ENCODE measurements at places on chromosomes 13 and 19.

GRCh38 chr13:23703246-23703860 is 133.1 kb downstream of the TNFRSF19 start:
- no peak for DNase-seq

GRCh38 chr13:98083507-98083906 is 59.4 kb upstream of the FARP1 start:
- no peak for DNase-seq

DNA sequence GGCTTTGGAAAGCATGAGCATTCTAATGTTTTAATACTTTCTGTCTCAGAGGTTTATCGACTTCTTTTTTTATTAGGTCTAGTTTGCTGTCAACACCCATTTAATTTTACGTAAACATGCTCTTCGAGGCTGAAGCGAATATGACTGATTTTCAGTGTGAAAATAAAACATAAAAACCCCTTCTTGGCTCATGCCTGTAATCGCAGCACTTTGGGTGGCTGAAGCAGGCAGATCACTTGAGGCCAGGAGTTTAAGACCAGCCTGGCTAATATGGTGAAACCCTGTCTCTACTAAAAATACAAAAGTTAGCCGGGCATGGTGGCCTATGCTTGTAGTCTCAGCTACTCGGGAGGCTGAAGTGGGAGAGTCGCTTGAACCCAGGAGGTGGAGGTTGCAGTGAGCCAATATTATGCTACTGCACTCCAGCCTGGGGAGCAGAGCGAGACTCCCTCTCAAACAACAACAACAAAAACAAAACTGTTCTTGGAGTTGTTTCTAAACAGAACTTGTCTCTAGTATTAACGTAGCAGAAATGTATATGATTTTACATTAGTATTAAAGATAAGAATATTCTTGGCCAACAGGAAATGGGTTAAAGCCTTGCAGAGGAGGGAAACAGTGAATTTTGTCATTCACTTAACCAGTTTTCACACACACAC is 7.1 kb upstream of the IGFL3 start:
- DNase-seq = no peak

DNA sequence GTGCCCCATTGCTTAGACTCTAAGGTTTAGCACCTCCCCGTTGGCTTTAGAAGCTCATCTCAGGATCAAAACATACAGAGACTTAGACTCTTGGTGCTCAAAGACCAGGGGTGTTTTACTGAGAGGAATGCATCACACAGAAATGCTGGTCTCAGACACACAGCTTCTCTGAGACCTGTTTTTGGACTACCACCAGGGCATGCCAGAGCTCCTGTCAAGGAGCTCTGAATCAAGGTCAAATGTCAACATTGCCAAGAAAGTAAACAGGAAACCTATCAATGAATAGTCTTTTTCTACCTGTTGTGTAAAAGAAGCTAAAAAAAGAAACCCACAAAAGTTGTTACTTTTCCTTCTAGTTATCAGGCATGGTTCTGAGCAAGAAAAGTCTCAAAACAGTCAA is 149.2 kb downstream of the COL4A1 start:
- DNase-seq = no peak

GRCh38 chr19:58558623-58559274 is 338 bp upstream of the UBE2M start:
- DNase-seq = peak; percentile 100

DNA sequence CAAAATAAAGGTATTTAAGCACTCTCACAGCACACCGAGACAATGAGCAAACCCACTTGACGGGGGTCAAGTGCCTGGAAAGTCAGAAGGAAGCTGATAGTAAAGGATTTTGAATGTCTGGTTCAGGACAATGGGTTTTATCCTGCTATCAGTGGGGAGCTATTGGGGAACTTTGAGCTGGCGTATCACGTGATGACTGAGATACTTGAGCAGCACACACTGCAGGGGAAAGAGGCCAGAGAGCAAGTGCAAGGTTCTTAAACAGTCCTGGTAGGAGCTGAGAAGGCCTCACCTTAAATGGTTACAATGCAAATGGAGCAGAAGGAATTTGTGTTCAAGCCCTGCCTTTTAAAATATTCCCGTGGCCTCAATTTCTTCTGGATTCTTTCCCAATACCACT is 225.3 kb downstream of the LACC1 start:
- no peak for DNase-seq

DNA sequence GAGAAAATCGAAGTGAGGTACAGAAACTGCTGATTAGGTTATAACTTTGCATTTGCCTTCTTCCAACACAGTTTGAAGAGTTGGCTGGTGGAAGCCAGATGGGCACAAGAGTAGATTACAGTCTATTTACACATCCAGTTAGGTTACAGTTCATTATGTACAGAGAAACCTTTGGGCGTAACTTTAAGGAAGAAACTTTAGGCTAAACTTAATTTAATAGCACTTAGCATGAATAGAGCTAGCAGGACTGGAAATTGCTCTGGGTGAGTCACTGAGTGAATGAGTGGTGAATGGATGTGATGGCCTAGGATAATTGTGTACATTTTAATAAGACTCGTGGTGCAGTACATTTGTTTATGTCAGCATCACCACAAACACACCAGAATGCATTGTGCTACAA is 62.9 kb upstream of the KLHL1 start:
- DNase-seq = no peak

DNA sequence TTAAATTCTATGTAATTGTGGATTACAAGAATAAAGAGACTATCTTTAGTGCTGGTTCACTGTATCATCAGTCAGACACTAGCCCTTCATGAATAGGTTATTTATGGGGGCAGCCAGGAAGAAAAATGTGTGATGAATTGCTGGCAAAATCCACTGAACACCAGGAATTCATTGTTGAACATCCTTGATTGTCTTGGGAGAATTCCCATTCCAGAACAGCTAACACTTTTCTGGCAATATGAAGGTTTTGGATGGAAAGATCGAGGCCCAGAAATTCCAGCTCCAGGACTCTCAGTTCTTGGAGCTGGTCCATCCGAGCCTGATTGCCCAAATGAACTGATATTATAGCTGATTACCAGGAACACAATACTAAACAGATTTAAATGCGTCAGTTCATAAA is 11.5 kb upstream of the SPART start:
- DNase-seq = no peak

DNA sequence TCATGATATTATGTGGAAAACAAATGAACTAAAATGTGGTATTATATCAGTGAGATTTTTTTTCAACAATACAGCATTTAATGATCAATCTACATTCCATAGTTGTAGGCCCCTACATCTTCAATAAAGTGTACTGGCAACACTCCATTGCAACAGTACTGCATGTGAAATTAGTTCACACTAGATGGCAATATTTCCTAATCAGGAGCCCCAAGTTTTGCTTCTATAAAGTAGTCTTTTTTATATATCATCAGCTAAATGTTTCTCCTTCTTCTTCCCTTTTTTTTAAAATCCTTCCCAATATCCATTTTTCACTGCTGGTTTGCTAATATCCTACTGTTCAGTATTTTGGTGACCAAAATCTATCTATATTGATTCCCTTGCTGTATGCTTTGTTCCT is 528.3 kb upstream of the ATXN8OS start:
- DNase-seq = no peak

- no peak for DNase-seq
These were observed 414.2 kb downstream of the MYO16 start for GRCh38 chr13:109043636-109044035.

- no peak for DNase-seq
These were observed 85.5 kb downstream of the ELF1 start for GRCh38 chr13:40933508-40934204.

DNA sequence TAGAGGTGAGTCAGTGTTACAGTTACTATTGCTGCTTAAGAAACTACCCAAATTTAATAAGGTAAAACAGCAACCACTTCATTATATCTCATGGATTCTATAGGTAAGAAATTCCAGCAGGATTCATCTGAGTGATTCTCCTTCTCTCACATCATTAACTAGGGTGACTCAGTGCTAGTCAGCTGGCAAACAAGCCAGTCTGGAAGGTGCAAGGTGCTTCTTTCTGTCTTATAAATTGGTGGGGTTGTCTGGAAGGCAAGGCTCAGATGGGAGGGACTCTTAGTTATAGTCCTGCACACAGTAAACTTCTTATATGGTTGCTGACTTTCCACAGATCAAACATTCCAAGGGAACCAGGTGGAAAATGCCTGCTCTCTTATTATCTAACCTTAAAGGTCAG is 484.5 kb downstream of the GPC5 start:
- no peak for DNase-seq

DNA sequence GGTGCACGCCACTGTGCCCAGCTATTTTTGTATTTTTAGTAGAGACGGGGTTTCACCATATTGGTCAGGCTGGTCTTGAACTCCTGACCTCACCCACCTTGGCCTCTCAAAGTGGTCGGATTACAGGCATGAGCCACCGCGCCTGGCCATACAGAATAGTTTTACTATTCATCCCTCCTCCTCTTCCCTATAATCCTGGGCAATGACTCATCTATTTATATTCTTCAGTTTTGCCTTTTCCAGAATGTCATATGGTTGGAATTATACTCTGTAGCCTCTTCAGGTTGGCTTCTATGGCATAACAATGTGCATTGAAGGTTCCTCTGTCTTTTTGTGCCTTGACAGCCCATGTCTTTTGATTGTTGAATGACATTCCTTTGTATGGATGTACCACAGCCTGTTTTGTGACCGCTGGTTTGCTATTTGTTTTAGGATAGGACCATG is 22.2 kb upstream of the LRP3 start:
- no peak for DNase-seq

DNA sequence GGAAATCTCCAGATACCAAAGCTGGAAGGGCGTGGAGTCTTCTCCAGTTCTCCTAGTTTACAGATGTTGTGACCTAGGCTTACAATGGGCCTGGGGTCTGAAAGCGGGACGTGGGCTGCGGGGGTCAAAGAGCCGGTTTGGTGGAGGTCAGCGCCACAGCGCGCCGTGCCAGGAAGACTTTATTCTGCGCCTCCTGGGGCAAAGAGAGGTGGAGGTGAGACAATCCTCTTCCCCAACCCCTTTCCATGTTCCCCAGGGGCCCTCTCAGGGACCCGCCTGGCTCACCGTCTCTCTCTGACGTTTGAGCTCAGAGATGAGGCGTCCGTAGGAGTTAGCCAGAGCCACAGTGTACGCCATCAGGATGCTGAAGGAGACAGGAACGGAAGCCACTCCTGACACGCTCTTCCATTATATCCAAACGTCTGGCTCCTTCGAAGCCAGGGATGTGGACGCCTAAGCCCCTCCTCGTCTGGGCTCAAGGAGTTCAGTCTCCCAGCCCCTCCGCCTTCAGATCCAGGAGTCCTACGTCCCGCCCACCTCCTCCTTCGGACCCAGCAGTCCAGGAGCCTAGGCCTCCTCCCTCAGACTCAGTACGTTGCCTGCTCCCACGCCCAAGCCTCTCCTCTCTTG is 776 bp upstream of the LENG1 start:
- DNase-seq = no peak

GRCh38 chr19:11191273-11191755 is 6.0 kb downstream of the KANK2 start:
- DNase-seq = no peak

DNA sequence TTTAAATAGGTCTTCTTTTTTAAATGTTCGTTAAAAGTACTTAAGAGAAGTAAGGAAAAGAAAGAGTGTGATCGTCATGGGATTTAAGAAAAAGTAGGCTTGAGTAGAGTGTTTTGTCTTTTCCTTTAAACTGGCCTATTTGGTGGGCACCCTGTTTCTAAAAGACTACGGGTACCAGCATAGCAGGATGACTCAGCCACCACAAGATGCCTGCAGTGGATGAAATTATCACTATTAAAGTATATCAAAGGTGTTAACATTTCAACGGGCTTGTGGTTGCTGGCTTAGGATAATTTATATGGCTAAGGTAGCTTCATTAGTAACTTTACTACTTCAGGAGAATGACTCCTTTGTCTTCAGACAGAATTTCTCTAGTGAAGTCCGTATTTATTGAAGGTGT is 112.6 kb downstream of the STARD13 start:
- no peak for DNase-seq

GRCh38 chr19:53944933-53945332 is 17.8 kb upstream of the CACNG8 start:
- DNase-seq = no peak

DNA sequence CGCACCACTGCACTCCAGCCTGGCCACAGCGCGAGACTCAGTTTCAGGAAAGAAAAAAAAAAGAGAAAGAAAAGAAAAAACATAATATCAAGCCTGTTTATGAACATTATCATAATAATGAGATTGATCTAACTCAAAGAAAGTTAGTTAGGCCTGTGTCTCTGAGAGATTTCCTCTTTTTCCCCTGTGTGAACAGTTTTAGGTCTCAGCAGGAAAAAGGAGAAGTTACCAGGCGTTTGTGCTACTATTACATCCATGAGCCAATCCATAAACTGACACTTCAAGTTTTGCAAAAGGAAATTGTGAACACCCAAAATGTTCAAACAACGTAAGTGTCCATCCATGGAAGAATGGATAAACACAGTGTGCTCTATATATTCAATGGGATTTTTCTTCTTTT is 3.8 kb downstream of the TARM1 start:
- DNase-seq = no peak

DNA sequence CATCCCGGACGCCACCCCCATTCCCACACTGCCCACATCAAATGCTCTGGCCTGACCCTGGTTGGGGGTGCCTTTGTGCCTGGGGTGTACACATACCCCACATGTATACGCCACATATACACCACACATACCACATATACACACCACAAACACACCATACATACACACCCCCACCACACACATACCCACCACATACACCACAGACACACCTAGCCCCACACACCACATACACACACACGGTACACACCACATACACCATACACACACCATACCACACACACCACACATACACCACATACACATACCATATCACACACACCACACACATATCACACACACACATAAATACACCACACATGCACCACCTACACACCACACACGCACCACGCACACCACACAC is 10.2 kb downstream of the ERFL start:
- no peak for DNase-seq

DNA sequence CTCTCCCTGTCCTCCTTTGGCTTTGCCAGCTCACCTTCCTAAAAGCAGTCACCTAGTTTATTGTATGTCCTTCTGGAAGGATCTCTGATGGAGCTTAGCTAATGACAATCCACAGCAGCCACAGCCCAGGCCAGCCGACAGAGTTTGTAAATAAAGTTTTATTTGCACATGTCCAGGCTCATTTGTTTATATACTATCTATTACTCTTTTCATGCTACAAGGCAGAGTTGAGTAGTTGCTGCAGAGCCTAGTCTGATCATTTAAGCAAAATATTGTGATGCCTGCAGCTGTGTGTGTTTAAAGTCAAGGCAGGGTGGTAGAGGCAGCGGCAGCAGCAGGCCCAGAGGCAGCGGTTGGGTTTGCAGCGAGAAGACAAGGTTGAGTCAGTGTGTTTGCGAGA is 32.6 kb downstream of the NKPD1 start:
- no peak for DNase-seq

DNA sequence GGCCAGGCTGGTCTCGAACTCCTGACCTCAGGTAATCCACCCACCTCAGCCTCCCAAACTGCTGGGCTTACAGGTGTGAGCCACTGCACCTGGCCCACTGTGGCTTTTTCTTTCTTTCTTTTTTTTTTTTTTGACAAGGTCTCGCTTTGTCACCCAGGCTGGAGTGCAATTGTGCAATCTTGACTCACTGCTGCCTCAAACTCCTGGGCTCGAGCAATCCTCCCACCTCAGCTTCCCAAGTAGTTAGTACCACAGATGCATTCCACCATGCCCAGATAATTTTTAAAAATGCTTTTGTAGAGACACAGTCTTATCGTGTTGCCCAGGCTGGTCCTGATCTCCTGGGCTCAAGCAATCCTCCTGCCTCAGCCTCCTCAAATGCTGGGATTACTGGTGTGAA is 12.1 kb upstream of the FCGBP start:
- no peak for DNase-seq

- no peak for DNase-seq
These were observed 33.0 kb downstream of the USP12 start for GRCh38 chr13:27138457-27139093.

GRCh38 chr13:22893777-22894176 is 287.0 kb upstream of the SGCG start:
- DNase-seq = no peak

Data from breast epithelium (tissue), 4 donors.